ENCODE measurements at places on chromosomes 3 and 15.

DNA sequence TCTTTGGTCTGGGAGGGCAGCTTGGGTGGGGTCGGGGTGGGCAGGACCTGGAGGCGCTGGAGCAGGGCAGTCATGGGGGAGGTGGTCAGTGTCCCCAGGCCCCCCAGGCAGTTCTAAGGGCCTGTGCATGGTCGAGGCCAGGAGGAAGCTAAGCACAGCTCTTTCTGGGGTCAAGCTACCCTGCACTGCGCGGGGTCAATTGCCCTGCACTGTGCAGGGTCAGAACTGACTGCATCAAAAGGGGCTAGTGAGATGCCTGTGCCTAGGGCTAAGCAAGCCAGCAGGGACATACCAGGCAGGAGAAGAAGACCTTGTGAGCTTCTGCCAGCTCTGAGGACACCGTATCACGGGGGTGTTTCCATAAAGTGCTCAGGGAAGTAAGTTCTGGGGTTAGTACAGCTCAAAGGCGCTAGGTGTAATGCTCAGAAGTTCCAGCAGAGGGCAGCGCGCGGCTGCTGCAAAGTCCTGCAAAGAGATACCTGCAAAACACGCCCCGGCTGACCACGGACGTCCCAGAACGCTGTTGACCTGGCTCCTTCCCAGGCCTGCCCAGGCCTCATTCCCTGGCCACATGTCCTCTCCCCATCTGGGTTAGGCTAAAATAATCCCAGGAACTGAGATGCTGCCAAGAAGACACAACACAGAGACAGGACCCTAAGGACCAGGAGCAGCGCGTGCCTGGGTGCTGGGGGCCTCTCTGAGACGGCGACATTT is 18.8 kb upstream of the IQSEC1 start:
- H3K27me3 ChIP-seq: no peaks in the 10 kb centered on the region
- H3K4me1 ChIP-seq: no peaks in the 10 kb centered on the region
- H3K4me3 ChIP-seq: no peak overlapping the region

GRCh38 chr3:108346301-108347227 is 50.2 kb downstream of the HHLA2 start:
- no peaks in the 10 kb centered on the region for H3K4me1 ChIP-seq
- no peaks in the 10 kb centered on the region for H3K36me3 ChIP-seq
- no peak overlapping the region for H3K27ac ChIP-seq
- H3K4me3 ChIP-seq: no peak overlapping the region
- no peaks in the 10 kb centered on the region for H3K27me3 ChIP-seq

- no peaks in the 10 kb centered on the region for H3K27me3 ChIP-seq
- H3K4me3 ChIP-seq: no peak overlapping the region
- no peaks in the 10 kb centered on the region for H3K36me3 ChIP-seq
- H3K27ac ChIP-seq: no peak overlapping the region
- H3K4me1 ChIP-seq: no peaks in the 10 kb centered on the region
Observed at GRCh38 chr15:66276546-66276945, 16.8 kb upstream of the DIS3L start.

- H3K27ac ChIP-seq: peak overlapping the region; percentile 25
- no peak overlapping the region for H3K4me3 ChIP-seq
- no peaks in the 10 kb centered on the region for H3K27me3 ChIP-seq
- H3K4me1 ChIP-seq: no peaks in the 10 kb centered on the region
Observed at GRCh38 chr15:51982013-51982769, 10.6 kb upstream of the LEO1 start.

- peaks cover 71% of the 10 kb centered on the region for H3K4me1 ChIP-seq
- peak overlapping the region; percentile 47 for H3K27ac ChIP-seq
Observed at GRCh38 chr15:40336744-40337122, 4.0 kb downstream of the CCDC9B start.

DNA sequence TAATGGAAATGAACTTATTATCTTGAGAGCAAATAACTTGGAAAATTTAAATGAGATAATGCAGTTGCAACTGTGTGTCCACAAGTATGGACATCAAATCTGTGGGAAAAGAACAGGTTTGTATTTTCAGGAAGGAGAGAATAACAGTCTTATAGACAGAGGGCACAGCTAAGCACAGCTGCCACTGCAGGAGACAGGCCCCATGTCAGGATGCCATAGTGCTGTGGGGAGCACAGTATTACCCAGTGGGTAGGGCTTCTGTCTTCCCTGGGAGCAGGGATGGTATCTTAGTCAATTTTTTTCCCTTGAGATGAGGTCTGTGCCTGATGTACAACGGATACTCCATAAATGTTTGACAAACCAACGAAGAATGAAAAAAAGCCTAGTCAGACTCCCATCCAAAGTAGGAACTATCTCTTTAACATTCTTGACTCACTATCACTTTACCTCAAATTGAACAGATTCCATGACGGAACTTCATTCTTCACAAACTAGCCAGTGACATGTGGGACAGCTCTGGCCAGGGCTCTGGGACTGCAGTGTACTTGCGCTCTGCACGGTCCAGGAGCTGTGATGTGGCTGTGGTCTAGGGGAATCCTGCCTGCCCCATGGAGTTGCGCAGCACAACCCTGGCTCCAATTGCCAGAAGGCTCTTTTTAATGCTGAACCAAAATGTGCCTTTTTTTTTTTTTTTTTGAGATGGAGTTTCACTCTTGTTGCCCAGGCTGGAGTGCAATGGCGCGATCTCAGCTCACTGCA is 48.3 kb downstream of the PARP14 start:
- H3K36me3 ChIP-seq: no peaks in the 10 kb centered on the region
- H3K4me1 ChIP-seq: no peaks in the 10 kb centered on the region
- DNase-seq: no peak
- H3K27me3 ChIP-seq: no peaks in the 10 kb centered on the region

- H3K27ac ChIP-seq: no peak overlapping the region
- no peaks in the 10 kb centered on the region for H3K36me3 ChIP-seq
- H3K27me3 ChIP-seq: peaks cover 8% of the 10 kb centered on the region
- no peak overlapping the region for H3K4me3 ChIP-seq
Observed at GRCh38 chr3:184275381-184275701, 481 bp upstream of the ECE2 start.

GRCh38 chr15:38242055-38242454 is 10.6 kb upstream of the SPRED1 start:
- DNase-seq: no peak
- H3K4me1 ChIP-seq: no peaks in the 10 kb centered on the region
- no peak overlapping the region for H3K27ac ChIP-seq
- no peaks in the 10 kb centered on the region for H3K27me3 ChIP-seq

DNA sequence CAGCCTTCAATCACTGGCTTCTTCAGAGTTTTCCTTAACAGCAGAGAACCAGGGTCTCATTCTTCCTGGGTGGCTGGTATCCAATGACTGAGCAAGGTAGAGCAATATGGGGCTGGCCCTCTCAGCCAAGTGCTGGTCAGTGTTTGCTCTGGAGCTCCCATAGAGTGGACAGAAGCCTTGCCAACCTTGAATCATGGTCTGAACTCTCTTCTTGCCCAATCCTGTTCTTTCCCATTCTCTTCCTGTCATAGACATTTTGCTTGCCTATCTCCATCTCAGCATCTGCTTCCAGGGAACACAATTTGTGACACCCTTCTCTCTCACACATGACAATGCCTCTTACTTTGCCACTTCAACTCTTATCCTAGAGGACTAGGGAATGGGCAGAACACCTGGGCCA is 245.6 kb upstream of the PEX5L start:
- no peaks in the 10 kb centered on the region for H3K27me3 ChIP-seq
- no peaks in the 10 kb centered on the region for H3K36me3 ChIP-seq
- H3K27ac ChIP-seq: no peak overlapping the region
- no peaks in the 10 kb centered on the region for H3K4me1 ChIP-seq
- DNase-seq: no peak

DNA sequence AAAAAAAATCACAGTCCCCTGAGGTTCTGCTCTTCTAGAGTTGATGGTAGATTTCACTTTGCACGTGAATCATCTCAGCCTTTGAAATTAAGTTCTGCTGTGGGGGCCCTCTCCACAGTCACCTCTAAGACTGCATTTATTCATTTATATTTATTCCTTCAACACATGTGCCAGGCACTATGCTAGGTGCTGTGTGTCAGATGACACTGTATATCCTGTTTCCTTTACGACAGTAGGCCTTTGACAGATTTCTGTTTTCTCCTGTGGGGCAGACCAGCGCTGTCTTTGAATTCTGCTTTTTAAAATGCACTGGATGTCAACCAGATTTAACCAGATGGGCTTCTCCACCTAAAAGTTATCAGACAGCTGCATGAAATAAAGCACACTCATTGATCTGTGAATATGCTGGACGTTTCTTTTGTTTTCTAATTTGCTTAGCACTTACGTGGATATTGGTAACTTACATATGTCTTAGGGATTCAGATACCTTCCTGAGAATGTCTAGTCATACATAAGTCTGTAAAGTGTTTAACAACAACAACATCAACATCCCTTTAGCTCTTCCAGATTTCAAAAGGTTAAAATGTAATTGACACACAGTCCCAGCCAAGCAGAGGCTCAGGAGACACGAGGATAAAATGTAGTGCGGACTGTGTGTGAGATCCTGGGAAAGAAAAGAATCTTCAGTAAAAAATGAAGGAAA is 525.5 kb upstream of the MCTP2 start:
- no peak overlapping the region for H3K4me3 ChIP-seq
- H3K4me1 ChIP-seq: no peaks in the 10 kb centered on the region
- no peak overlapping the region for H3K27ac ChIP-seq
- DNase-seq: no peak

DNA sequence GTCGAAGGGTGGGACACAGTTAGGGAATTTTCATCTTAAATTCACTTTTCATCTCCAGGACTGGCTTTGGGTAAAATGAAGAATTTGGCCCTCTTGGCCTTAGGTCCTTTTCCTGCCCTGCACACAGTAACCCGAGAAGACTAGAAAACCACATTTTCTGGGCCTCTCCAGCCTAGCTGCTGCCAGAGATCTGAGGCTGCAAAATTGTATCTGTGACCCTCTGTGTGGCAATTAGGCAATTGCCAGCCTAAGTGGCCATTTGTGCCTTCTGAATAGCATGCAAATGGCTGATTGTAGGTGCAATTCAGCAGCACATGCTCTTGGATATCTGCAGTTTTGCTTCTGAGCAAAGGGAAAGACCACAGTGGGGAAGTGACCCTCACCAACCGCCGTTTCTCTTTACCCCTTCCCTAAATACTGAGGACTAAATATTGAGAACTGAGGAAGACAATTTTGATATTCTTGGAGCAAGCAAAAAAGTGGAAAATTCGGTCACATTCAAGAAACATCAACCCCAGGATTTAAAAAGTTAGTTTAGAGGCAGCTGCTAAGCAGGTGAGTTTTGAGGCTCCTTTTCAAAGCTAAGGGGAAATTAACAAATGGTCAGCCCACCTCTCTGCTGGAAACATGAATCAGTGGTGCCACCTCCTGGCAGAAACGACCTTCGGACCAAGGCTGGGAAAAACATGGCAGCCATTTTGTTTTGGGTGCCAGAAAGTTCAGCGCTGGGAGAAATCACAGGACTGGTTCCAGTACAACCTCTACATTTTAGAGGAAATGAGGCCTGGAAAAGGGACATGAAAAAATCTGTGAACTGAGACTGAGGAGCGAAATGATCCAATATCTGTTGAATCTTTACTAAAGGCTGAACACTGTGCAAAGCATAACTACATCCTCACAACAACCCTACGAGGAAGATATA is 56.6 kb upstream of the PRTG start:
- no peak overlapping the region for H3K27ac ChIP-seq
- no peaks in the 10 kb centered on the region for H3K27me3 ChIP-seq

- no peak for DNase-seq
- no peaks in the 10 kb centered on the region for H3K4me1 ChIP-seq
- no peaks in the 10 kb centered on the region for H3K27me3 ChIP-seq
- no peak overlapping the region for H3K4me3 ChIP-seq
- no peak overlapping the region for H3K27ac ChIP-seq
Observed at GRCh38 chr3:164186095-164186494, 892.2 kb downstream of the SI start.

DNA sequence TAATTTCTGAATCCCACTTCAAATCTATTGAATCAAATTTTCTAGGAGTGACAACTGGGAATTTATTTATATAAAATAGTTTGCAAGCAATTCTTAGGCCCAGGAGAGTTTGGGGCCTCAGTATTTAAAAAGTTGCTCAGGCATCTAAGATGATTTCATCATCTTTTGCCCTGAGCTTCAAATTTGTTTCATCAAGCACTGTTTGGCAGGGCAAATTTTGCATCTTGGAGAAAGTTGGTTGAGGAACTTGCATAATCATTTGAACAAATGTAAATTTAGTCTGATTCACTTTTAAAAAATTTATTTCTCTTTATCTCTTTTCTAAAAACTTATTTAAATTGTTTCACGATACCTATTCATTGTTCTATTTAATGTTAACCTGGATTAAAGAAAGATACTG is 702.8 kb downstream of the SI start:
- no peaks in the 10 kb centered on the region for H3K36me3 ChIP-seq
- no peak overlapping the region for H3K4me3 ChIP-seq
- no peak for DNase-seq
- H3K4me1 ChIP-seq: no peaks in the 10 kb centered on the region
- no peak overlapping the region for H3K27ac ChIP-seq

DNA sequence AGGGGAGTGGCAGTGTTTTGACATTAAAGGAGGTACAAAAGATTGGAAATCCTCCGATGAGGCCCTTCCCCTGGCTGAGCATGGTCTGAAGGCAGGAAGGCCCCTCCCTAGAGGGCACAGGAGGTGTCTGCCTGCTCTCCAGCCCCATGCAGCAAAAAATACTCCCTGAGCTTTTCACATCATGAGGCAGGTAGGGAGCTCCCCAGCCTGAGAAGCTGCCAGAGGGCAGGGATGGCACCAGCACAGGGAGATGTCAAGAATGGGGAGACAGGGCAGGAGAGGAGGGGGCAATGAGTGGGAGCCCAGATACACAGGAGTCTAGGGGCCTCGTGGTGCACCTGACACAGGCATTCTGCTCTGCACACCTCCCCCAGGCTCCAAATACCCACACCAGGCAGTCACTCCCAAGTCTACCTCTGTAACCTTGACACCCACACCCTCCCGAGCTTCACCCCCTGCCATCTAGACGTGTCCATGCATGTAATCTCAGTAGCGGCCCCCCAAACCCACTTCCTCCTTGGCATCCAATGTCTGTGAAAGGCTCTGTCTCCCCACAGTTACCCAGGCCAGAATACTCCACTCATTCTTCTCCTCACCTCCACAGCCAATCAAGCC is 22.9 kb downstream of the GRAMD2A start:
- H3K4me1 ChIP-seq: peaks cover 36% of the 10 kb centered on the region
- no peaks in the 10 kb centered on the region for H3K36me3 ChIP-seq
- H3K27me3 ChIP-seq: no peaks in the 10 kb centered on the region
- peak overlapping the region; percentile 64 for H3K27ac ChIP-seq
- no peak for DNase-seq
- H3K4me3 ChIP-seq: no peak overlapping the region

DNA sequence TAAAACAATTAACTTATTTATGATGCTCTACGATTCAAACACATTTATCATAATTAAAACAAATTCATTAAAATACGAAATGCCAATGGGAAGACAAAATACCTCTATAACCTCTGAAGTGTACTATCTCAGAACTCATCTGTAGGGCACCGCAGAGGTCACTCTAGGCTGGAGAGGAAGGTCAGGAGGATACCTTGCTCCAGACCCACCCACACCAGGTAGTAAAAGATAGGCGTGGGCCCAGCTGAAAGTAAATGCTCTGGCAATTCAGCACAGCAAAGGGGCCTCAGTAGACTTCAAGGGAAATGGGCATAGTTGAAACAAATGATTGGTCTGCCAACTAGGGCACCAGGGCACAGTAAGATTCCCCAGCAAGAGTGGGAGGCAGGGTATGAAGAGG is 26.0 kb upstream of the SPPL2A start:
- no peaks in the 10 kb centered on the region for H3K36me3 ChIP-seq
- no peak for DNase-seq
- H3K4me1 ChIP-seq: no peaks in the 10 kb centered on the region

- no peak overlapping the region for H3K27ac ChIP-seq
- H3K27me3 ChIP-seq: no peaks in the 10 kb centered on the region
- DNase-seq: peak; percentile 58
- H3K36me3 ChIP-seq: peaks cover 39% of the 10 kb centered on the region
- peaks cover 48% of the 10 kb centered on the region for H3K4me1 ChIP-seq
Observed at GRCh38 chr15:63056829-63057228, 14.3 kb downstream of the TPM1 start.
